ENCODE measurements at places on chromosomes 1 and 21.

- DNase-seq: no peak
Measured at GRCh38 chr1:21907079-21907418, 30.1 kb downstream of the HSPG2 start.

DNA sequence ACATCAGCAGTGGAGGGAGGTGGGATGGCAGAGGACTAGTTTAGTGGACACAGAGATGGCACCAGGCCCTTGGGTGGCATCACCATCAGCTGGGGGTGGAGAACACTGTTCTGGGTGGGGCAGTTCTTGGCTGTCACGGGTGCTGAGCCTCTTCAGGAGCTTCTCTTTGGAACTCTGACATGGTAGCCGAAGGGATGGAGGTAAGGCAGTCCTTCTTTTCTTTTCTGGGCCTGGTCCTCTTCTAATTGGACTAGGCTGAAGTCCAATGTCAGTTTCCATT is 8.3 kb upstream of the MEF2D start:
- no peak for DNase-seq

- no peak for DNase-seq
Measured at GRCh38 chr21:44625756-44626155, 1.1 kb upstream of the KRTAP10-9 start.

- no peak for DNase-seq
Measured at GRCh38 chr1:8222789-8223188, 95.1 kb upstream of the SLC45A1 start.

DNA sequence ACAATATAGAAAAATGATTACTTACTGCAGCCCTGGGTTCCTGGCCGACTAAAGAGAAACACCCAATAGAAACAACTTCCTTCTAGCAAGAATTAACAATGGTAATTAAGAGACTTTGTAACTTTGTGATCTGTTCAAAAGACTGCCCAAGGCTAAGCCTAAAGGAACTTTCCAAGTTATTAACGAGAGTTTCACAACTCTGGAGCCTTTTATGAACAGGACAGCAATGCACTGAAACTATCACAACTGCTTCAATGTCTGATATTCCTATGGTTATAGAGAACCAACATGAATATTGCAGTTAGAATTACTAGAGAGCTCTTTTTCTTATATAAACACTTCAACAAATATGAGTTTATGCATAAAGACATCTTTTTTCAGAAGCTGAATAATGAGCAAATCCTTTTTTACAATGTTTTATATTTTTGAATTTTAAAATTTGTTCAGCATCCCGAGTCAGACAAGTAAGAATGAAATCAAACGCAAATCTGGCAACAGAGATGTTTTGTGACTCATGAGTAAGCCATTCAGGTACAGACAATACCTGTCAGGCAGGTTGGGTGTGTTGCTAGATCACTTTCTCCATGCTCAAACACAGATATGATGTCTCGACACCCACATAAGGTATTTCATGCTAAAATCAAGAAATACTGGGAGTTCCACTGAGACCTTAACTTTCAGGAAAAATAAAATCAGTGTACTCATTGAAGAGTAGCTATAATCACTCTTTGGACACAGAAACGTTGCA is 22.2 kb upstream of the KCNJ15 start:
- no peak for DNase-seq
